Lung (tissue), 17 donors: ENCODE measurements at places on chromosomes 6 and 20. TPM values are rescaled to one million over a fixed set of nuclear protein-coding genes. Genes with fewer than 3 reads are reported as not detected.

GRCh38 chr6:150971219-150971618 lies 105.7 kb downstream of the MTHFD1L start:
- no peak overlapping the region for H3K27ac ChIP-seq
- no peaks in the 10 kb centered on the region for H3K27me3 ChIP-seq
- no peaks in the 10 kb centered on the region for H3K36me3 ChIP-seq
- no peak overlapping the region for H3K4me3 ChIP-seq

- peaks cover 10% of the 10 kb centered on the region for H3K4me1 ChIP-seq
These were observed at the start of gene EPHA7 for GRCh38 chr6:93419304-93420162. Gene EPHA7, minus strand, starts transcription at chr6:93419559. Its CDS starts 218 bp downstream, at chr6:93419341.

- H3K36me3 ChIP-seq, result no peaks in the 10 kb centered on the region
- H3K4me3 ChIP-seq, result no peak overlapping the region
- peaks cover 8% of the 10 kb centered on the region for H3K4me1 ChIP-seq
- DNase-seq, result no peak
- H3K27me3 ChIP-seq, result no peaks in the 10 kb centered on the region
These were observed 165.7 kb upstream of the RREB1 start for GRCh38 chr6:6942091-6942490.

GRCh38 chr6:71388068-71388744 lies 99.6 kb downstream of the OGFRL1 start:
- no peak for DNase-seq
- H3K27me3 ChIP-seq, result no peaks in the 10 kb centered on the region
- H3K27ac ChIP-seq, result peak overlapping the region; percentile 57
- H3K4me3 ChIP-seq, result no peak overlapping the region
- H3K4me1 ChIP-seq, result peaks cover 32% of the 10 kb centered on the region

GRCh38 chr20:63198606-63199005 lies 17.3 kb downstream of the YTHDF1 start:
- DNase-seq, result no peak
- no peak overlapping the region for H3K27ac ChIP-seq
- peaks cover 8% of the 10 kb centered on the region for H3K4me1 ChIP-seq
- H3K27me3 ChIP-seq, result no peaks in the 10 kb centered on the region
- peaks cover 34% of the 10 kb centered on the region for H3K36me3 ChIP-seq

GRCh38 chr20:48295445-48295903 lies 510.2 kb upstream of the SULF2 start:
- H3K27ac ChIP-seq, result no peak overlapping the region
- H3K27me3 ChIP-seq, result no peaks in the 10 kb centered on the region
- no peaks in the 10 kb centered on the region for H3K4me1 ChIP-seq
- no peaks in the 10 kb centered on the region for H3K36me3 ChIP-seq
- no peak overlapping the region for H3K4me3 ChIP-seq

GRCh38 chr6:96878143-96878542 lies 19.5 kb downstream of the NDUFAF4 start:
- peak; percentile 50 for DNase-seq
- no peaks in the 10 kb centered on the region for H3K36me3 ChIP-seq
- H3K4me1 ChIP-seq, result peaks cover 21% of the 10 kb centered on the region
- no peaks in the 10 kb centered on the region for H3K27me3 ChIP-seq
- H3K4me3 ChIP-seq, result no peak overlapping the region
- no peak overlapping the region for H3K27ac ChIP-seq

- no peaks in the 10 kb centered on the region for H3K36me3 ChIP-seq
- no peaks in the 10 kb centered on the region for H3K27me3 ChIP-seq
- H3K4me3 ChIP-seq, result no peak overlapping the region
- H3K4me1 ChIP-seq, result peaks cover 3% of the 10 kb centered on the region
These were observed 31.8 kb downstream of the SNRNP48 start for GRCh38 chr6:7621761-7622160.

DNA sequence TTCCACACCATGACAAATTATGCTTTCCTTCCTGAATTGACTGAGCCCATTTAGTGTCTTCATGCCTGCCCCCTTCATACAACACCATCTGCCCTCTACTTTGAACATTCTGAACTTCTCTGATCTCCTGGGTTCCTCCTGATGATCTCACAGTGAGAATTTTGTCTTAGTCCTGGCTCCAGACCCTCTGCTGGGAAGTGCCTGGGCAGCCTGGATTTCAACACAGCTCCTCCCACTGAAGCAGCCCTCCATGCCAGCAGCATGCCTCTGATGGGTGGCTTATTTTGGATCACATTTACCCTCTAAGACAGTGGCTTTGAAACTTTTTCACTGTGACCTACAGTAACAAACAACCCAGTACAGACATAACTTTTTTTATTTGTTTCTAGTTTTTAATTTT lies 41.5 kb downstream of the DSE start:
- no peak for DNase-seq
- H3K27ac ChIP-seq, result no peak overlapping the region
- H3K27me3 ChIP-seq, result no peaks in the 10 kb centered on the region
- no peak overlapping the region for H3K4me3 ChIP-seq
- H3K36me3 ChIP-seq, result peaks cover 4% of the 10 kb centered on the region

DNA sequence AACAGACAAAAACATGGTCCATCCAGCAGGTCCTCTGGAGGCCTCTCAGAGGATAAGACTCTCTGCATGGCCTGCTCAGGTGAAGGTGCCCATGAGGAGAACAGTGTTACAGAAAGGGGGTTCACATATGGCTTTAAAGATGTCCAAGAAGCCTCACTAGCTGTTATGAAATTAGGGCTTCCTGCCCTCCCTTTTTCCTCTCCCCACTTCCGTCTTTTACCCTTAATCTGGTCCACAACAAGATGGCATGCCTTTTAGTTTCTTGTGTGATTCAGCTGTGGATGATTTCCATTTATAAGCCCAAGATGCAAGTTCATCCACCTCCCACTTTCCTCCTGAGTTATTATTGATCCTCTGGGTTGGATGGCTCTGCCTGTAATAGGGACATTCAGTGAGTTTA lies 14.0 kb downstream of the GCNT2 start:
- no peaks in the 10 kb centered on the region for H3K4me1 ChIP-seq
- no peak overlapping the region for H3K27ac ChIP-seq
- no peaks in the 10 kb centered on the region for H3K27me3 ChIP-seq
- no peak overlapping the region for H3K4me3 ChIP-seq
- DNase-seq, result no peak
- H3K36me3 ChIP-seq, result no peaks in the 10 kb centered on the region

DNA sequence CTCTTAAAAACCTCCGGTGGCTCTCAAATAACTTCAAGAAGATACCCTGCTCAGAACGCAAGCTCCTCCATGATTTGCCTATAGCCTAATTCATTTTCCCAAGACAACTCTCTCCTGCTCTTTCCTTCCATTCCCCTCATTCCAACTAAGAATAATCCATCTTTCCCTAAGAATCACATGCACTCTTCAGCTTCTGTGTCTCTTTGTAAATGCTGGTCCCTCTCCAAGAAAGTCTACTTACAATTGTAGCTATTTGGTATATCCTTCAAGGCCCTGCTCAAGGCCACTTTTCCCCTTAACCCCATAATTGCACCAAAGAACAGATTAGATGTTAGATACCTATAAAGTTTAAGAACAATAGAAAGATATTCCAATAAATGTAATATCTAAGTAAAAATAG lies 7.4 kb upstream of the HEY2 start:
- H3K27me3 ChIP-seq, result no peaks in the 10 kb centered on the region
- peak overlapping the region; percentile 72 for H3K27ac ChIP-seq
- no peak for DNase-seq
- H3K36me3 ChIP-seq, result no peaks in the 10 kb centered on the region
- H3K4me1 ChIP-seq, result peaks cover 4% of the 10 kb centered on the region

The ABT1 gene
- total RNA-seq, result 15.6 TPM

The SLCO4A1 gene
- 49.6 TPM for total RNA-seq

The RHAG gene
- 5.7 TPM for total RNA-seq
